ENCODE measurements at places on chromosomes 12 and 14.
A peak's percentile ranks its signal among the peaks of the same experiment; 100 is the strongest.

DNA sequence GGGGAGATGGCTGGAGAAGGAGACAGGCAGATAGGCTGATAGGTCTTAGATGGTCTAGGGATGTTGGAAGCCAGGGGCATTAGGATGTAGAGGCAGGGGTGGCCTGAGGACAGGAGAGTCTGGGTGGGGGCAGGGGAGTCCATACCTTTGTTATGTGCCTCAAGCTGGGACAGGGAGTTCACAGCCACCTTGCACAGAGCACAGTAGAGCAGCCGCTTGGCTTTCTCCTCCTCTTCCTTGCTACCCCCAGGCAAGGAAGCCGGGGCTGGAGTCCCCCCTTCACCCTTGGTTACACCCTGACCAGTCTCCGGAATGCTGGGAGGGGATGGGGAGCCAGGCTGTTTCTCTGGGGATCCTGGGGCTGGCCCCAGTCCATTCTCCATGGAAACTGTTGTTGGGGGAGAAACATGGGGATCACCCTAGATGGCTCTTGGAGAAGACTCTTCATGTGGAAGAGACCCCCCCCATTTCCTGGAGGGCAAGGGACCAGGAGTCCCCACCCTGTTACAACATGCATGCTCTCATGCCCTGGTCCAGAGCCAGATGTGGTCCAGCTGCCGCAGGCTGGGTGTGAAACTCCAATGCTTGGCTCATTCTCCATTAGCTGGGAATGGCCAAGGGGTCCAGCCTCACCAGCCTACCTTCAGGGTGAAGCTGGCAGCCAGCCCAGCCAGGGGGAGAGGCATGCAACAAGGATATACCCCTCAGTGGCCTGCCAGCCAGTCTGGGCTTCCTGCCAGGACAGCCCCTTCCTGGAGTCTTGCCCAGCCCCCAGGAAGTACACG lies 7.2 kb upstream of the GPR84 start:
- DNase-seq, result peak; percentile 75

DNA sequence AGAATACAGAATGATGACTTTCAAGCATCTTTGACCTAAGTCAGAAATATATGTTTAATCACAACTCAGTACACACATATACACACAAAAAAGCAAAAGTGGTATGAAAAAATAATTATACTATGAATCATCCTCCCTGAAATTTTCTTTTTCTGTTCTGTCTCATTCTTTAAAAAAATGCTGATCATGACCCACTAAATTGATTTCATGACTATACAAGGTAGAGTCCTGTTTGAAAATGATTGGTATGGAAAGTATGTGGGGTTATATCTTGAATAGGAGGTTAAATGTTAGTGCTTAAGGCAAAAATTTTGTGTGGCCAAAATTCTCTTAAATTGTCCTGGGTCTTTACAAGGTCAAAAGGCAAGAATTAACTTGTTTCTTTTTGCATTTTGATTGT lies 80.4 kb downstream of the SUDS3 start:
- no peak for DNase-seq

DNA sequence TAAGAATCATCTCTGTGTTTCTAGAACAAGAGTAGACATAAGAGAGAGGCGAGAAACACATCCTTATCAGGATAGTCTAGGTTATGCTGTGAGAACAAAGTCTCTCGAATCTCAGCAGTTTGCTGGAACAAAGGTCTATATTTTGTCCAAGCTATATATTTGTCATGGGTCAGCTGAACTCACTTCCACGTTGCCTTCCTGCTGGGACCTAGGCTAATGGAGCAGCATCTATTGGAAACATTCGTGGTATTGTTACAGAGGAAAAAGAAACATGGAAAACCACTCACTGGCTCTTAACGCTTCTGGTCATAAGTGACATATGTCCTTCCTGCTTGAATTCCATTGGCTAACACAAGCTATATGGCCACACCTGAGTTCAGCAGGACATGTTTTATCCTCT lies 112.6 kb upstream of the DYRK2 start:
- no peak for DNase-seq

DNA sequence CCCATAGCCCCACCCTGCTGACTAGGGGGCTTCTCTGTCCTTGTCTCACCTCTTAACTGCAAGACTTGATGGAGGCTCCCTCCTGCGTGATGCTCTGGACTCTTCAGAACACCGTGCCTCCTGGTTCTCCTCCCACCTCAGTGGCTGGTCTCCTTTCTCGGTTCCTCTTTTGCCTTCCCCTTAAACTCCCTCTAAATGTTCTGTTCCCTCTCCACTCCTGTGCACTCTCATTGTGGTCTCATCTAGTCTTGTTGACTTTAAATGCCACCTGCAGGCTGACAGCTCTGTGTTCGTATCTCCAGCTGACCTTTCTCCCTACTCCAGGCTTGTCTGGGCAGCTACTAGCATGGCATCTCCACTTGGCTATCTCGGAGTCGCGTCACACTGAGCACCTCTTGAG lies 28.3 kb downstream of the DYNC1H1 start:
- DNase-seq, result no peak

DNA sequence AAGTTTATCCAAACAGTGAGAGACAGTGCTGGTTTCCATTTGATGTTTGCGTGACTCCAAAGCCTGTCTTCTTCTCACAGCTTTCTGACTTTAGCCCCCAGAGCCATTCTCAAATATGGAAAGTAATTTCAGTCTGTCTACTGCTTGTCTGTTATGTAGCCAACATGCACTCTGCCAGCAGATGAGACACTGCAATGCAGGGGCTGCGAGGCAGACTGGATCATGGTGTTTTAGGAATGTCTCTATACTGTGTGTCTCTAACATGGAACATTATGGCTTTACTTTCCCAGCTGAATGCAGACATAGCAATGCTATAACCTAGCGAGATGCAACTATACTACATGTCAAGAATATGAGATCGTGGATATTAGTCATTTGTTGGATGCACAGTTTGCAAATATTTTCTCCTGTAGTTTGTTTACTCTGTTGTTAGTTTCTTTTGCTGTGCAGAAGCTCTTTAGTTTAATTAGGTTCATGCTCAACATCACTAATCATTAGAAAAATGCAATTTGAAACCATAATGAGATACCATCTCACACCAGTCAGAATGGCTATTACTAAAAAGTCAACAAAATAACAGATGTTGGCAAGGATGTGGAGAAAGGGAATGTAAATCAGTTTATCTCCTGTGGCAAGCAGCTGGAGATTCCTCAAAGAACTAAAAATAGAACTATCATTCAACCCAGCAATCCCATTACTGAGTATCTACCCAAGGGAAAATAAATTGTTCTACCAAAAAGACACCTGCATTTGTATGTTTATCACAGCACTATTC lies 235.8 kb upstream of the TMTC1 start:
- no peak for DNase-seq

- no peak for DNase-seq
Observed at GRCh38 chr14:91743305-91743653, 11.4 kb upstream of the CATSPERB start.

DNA sequence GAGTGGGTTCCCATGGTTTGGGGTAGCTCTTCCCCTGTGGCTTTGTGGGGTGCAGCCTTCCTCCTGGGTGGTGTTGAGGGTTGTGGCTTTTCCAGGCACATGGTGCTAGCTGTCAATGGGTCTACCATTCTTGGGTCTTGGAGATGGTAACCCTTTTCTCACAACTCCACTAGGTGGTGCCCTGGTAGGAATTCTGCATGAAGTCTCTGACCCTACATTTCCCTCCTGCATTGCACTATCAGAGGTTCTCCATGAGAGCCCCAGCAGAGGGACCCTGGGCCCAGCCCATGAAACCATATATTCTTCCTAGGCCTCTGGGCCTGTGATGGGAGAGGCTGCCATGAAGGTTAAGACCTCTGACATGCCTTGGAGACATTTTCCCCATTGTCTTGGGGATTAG lies 1093.3 kb downstream of the SLC16A7 start:
- no peak for DNase-seq

DNA sequence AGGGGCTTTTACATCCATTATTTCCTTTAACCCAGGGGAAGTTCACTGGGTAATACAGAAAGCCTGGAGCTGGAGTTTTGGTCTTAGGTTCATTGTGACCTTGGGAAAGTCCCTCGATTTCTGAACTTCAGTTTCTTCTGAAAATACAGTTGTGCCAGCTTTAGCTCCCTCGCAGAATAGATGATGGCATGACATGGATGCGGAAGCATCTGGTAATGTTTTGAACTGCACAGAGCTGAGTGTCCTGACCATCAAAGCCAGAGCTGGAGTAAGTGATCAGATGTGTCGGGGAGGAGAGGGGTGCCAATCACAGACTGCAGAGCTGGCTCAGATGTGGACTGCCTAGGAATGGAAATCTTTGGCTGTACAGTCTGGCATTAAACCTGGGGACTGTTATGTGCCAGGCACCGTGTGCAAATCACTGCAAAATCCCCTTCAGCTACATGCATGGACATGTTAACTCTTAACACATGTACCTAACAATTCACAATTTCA lies 180.9 kb downstream of the ETV6 start:
- DNase-seq, result no peak

DNA sequence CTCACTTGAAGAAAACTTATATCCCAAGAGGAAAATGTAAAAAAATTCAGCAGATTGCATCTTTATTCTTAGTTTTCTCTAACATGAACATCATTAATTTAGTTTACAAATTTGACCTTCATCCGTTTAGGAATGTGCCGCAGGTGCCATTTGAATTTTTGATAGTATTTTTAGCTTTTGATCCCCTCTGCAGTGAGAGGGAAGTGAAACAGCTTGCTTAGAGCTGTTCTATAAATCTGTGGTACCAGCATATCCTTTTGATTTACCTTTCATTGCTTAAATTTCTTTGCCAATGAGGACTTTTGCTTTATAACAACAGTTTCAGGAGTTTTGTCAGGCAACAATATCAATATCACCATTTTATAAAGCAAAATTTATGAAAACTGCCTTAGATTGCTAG lies 32.7 kb downstream of the DUSP6 start:
- DNase-seq, result no peak

DNA sequence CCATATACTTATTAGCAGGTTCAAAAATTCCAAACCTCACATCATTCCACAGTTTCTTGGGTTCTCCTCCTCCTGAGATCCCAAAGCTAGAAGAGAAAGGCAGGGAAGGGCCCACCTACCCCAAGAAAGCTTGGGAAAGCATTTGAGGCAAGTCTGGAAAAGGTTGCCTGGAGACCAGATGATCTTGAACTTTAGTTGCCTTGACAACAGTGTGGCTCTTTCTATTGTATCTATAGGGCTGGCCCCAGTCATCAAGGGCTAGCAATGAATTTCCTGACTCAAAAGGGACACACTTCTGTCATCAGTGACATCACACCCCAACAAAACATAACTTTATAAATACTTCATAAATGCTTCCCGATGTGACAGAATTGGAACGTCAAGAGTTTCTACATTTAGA lies 40.0 kb downstream of the ZFYVE1 start:
- no peak for DNase-seq

GRCh38 chr12:123532808-123533649 lies 490 bp downstream of the RILPL1 start:
- peak; percentile 52 for DNase-seq
